ENCODE measurements at places on chromosomes 4 and X.

DNA sequence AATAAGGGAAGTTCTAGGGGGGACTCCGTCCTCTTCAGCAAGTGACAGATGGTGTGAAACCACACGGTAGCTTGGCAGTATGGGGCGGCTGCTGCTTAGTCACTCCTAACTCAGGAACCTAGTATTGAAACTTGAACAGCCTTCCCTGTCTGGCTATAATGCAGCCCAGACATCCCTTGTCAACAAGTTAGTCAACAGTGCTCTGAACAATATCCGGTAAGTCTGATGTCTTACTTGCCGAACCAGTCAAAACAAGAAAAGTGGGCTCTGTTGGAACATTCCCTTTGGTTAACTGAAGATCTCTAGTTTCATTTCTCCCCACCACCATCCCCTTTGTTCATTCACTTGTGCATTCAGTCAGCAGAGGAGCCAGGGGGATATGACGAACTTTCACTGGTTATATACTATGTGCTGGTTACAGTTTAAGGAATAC lies 18.7 kb upstream of the CXCL13 start:
- DNase-seq: peak; percentile 67

- no peak for DNase-seq
Observed at GRCh38 chrX:86935988-86936387, 581.6 kb upstream of the KLHL4 start.

GRCh38 chrX:125627676-125628075 lies 308.0 kb downstream of the TEX13C start:
- DNase-seq: no peak

DNA sequence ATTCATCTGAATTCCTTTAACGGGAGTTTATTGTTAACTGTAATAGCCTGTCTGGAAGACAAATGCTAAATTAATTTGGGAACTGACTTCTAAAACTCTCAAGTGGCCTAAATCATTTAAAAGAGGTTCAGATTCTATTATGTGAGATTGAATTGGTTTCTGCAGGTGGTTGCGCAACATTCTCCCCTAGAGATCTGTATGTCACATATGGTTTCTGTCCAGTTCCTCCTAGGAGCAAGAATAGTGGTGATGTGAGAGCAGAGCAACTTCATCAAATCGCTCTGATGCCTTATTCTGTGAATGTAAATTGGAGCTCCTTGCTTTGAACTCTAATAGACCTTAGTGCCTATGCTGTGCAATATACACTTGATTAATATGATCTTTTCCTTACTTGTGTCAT lies 144.6 kb upstream of the GPR101 start:
- DNase-seq: no peak

DNA sequence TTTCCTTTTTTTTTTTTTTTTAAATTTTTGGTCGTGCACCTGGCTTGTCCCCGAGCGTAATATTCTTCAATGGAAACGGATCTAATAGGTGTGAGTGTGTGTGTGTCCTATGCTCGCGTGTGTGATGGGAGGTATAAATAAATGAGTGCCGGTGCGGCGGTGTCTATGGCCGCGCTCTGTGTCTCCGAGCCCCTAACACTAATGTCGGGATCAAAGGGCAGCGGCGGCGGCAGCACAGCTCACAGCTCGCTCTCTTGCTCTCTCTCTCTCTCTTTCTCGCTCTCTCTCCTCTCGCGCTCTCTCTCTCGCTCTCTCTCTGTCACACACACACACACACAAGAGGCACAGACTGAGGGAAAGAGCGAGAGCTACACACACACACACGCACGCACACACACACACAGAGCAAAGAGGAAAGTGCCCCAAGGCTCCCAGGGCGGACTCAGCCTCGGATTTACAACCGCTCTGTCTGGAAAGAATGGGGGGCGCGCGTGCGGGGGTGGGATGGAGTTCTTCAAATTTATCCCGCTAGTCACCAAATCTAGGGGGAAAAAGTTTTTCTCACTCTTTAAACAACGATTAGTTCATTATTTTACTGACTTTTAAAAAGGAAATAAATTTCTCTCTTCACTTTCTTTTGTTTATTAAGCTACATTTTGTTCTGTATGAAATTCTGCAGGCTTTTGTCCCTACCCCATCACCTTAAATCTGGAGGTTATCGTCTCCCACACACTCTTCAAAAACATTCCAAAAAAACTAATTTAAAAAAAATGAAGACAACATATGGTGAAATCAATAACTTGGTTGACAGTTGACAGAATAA lies at the start of gene ZNF827:
ZNF827 (minus strand) TSS at position 206 of the 823 bp plus-strand sequence. CDS start 416 bp downstream, outside the sequence.
- peak; percentile 66 for DNase-seq

- DNase-seq: no peak
Observed at GRCh38 chr4:61379406-61379805, 179.3 kb downstream of the ADGRL3 start.

GRCh38 chr4:39043861-39044363 lies 11.7 kb upstream of the TMEM156 start:
- DNase-seq: no peak

DNA sequence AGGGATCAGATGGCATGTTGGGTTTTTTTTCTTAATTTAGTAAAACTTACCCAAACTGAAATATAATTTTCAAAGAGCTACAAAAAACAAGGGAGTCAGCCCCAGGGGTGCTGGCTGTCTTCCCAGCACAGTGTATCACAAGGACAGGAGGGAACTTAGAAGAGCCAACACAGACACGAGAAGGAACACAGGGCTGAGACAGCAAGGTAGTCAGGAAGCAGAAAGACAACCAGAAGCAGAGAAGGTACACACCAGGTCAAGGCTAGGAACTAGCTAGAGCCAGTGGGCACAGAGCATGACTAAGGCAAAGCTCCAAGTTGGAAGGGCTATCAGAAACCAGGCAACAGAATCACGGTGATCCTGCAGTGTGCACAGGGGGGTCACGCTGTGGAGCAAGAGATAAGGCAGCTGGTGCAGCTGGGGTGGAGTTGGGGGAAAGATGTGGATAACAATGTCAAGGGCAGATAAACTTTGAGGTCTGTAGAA lies 168.7 kb downstream of the NR3C2 start:
- DNase-seq: no peak

DNA sequence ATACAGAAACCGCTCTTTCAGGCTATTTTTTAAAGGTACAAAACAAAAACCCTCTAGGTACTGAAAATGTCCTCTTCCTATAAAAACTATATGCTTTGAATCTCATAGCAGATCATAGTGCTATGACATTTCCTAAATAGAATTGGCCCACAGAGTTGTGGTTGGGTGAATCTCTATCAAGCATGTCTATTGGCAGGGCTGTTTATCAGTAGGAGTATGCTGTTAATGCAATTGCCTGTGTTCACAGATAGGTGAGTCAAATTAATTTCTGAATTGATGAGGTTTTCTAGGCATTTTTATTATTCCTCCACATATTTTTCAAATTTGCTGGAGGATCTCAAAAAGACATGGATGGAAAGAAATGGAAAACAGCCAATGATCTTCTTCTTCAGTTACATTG lies 73.9 kb downstream of the QRFPR start:
- no peak for DNase-seq

GRCh38 chr4:61514991-61515390 lies 314.9 kb downstream of the ADGRL3 start:
- no peak for DNase-seq

DNA sequence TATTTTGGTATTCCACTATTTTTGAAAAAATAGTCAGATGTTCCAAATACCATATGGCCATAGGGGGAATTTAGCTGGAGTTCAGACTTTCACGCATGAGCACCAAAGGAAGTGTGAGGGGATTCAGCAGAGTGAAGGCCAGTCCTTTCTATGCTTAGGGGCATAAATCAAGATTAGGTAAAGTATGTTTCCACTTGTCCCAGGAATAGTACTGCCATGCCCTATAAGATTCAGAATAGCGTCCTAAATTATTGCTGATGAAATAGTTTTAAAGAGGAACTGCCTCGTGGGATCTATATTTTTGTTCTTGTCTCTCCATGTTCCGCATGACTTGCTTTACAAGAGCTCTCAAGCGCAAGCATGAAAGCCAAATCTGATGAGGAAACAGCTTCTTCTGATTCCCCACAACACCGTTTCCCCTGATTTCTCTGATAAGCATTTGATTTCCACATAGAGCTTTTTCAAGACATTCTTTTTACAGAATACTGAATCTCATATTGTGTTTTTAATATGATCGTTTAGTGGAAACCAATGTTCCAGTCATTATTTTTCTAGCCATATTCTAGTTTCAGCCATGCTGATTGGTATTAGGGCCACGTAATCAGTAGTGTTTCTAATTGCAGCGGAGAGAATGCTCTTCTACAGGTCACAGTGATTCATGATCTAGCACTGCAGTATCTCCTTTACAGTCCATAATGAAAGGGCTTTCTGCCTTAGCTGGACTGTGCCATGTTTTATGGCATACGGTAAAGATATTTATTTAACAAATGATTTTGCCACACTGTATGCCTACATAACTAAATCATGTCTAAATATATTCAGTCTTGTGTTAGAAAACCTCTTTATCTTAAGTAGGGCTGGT lies 492.3 kb downstream of the CENPC start:
- DNase-seq: no peak

GRCh38 chrX:154333837-154334271 lies 38.3 kb downstream of the TKTL1 start:
- DNase-seq: no peak

- no peak for DNase-seq
Observed at GRCh38 chrX:101416691-101417090, 8.7 kb downstream of the HNRNPH2 start.

DNA sequence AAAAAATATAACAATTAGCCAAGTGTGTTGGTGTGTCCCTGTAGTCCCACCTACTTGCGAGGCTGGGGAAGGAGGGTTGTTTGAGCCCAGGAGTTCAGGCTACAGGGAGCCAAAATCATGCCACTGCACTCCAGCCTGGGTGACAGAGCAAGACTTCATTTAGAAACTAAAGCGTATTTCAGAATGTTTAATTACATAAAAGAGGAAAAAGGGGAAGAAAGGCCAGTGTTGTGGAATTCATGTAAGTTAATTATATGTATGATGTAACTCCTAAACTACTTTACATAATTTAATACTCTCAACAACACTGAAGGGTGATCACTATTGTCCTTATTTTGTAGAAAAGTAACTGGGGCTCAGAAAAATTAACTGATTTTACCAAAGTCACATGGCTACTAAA lies 67.2 kb upstream of the HOPX start:
- DNase-seq: no peak

DNA sequence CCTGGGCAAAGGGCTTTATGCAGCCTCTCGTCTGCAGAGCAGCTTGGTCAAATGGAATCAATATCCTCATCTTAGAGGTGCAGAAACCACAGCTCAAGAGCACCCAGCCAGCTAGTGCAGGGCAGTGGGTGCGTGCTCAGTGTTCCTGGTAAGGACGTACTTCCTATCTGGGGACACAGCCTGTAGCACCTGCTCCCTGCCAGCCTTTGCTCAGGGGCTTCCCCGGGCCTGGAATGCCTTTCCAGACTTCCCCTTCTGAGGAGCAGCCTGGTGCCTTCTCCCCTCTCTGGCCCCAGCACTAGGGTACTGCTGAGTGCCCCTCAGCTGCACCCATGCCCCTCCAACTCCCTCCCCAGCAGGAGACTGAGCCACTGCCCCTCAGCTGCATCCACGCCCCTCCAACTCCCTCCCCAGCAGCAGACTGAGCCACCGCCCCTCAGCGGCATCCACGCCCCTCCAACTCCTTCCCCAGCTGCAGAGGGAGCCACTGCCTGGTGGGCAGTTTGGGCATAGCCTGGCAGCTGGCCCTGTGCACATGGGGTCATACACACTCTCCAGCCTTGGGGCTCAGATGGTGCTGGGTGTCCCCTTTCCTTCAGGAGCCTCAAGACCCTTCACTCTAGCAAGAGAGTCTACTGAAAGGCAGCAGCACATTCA lies 42.2 kb upstream of the AFAP1 start:
- DNase-seq: no peak

- DNase-seq: no peak
Observed at GRCh38 chrX:5145957-5146356, 1082.7 kb downstream of the NLGN4X start.

GRCh38 chrX:128931071-128931470 lies 592.2 kb downstream of the SMARCA1 start:
- no peak for DNase-seq

- DNase-seq: peak; percentile 72
Observed at GRCh38 chrX:1239681-1240142, 27.3 kb upstream of the CRLF2 start.

Data from activated naive CD8-positive, alpha-beta T cell treated with anti-CD3 and anti-CD28 coated beads, Interleukin-2, amount 50 U/mL, for 24 hours (primary cell).